ENCODE measurements at places on chromosomes 2 and 18. TPM values are rescaled to one million over a fixed set of nuclear protein-coding genes. Genes with fewer than 3 reads are reported as not detected.

The QPCT gene
- 2.2 TPM for total RNA-seq

The TRABD2A gene
- 0.29 TPM for total RNA-seq

The MRPL30 gene
- total RNA-seq, result 29.6 TPM

The ITPRIPL1 gene
- total RNA-seq, result 0.67 TPM

The BOLL gene
- total RNA-seq, result not detected

The IL36G gene
- total RNA-seq, result not detected

The RAB6C gene
- not detected for total RNA-seq

The CD8B2 gene
- total RNA-seq, result not detected

The GPR45 gene
- total RNA-seq, result not detected

The SERPINB3 gene
- total RNA-seq, result not detected

The DLX2 gene
- total RNA-seq, result not detected

GRCh38 chr2:83827618-83828017 lies 631.5 kb downstream of the SUCLG1 start:
- DNase-seq, result no peak

- no peak for DNase-seq
Observed at GRCh38 chr2:114222344-114222743, 220.1 kb upstream of the DPP10 start.

GRCh38 chr18:76346490-76347130 lies 148.4 kb downstream of the ZNF516 start:
- no peak for DNase-seq

DNA sequence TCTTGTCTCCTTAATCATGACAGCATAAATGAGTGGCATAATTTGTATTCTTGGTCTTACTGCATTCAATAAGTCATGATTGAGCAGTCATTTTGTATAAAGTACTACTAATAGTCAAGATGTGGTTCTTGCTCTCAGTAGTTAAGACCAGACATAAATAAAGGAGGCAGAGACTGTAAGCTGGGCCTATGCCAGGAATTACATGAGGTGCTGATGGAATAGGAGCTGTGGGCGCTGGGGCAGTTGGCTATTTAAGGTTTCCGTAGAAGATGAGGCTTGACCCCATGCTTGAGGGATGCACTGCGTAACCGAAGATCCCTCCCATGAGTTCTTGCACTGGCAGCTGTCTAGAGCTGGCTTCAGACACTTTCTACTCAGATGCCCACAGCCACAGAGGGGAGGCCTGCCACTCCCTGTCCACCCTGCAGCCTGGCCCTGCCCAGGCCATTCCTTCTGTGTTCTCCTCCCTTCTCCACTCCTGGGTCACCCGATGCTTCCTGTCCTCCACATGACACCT lies 150.9 kb upstream of the REV1 start:
- no peak for DNase-seq

DNA sequence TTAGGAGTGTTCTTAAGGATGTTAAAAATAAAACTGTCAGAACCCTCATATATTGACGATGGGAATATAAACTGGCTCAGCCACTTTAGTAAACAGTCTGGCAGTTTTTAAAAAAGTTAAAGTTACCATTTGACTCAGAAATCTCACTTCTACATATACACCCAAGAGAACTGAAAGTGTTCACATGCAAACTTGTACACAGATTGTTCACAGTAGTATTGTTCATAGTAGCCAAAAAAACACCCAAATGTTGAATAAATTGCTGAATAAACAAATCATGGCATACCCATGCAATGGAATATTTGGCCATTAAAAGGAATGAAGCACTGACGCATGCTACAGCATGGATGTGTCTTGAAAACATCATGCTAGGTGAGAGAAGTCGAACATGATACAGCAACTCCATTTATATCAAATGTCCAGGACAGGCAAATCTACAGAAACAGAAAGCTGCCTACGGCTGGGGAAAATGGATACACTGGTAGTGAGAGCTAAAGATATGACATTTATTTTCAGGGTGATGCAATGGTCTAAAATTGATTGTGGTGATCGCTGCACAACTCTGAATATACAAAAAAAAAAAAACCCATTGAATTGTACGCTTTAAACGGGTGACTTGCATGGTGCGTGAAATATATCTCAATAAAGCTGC lies 10.1 kb downstream of the RPL31 start:
- DNase-seq, result no peak

DNA sequence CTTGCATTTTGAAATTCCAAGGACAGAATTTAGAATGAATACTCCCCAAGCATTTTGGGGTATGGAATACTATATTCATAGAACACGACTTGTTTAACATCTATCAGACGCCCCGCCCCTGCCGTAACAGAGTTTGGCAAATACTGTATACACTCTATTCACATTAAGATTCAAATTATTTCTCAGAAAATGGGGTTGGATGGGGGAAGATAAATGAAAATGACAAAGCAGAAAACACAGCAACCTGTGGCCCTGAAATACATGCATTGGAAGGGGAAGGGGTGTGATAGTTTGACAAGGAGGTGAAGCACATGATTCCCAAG lies 634.6 kb upstream of the SLC39A10 start:
- no peak for DNase-seq

DNA sequence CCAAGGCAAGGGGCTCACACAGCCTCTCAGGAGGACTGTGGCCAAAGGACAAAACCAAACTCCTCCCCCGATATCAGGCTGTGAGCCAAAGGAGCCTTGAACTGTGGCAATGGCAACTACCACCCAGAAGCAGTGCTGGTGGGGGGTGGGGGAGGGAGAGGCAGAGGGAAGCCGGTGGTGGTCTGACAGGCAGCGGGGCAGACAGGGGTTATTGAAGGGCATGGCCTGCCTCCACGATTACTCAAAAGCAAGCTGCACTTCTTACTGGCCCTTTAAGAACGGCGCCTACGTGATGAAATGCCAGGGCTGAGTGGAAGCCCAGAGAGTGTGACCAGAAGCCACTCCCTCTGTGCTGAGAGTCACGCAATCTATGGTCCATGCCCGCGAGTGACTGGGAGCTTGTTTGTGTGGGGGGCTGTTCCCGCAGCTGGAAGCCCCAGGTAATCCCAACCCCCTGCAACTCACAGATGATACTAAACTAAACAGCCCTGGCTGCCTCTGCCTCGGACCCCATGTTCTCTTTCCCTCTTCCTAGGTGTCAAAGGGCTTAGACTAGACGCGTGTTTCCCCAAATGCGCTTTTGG lies 128.2 kb upstream of the CXCR4 start:
- peak; percentile 52 for DNase-seq

DNA sequence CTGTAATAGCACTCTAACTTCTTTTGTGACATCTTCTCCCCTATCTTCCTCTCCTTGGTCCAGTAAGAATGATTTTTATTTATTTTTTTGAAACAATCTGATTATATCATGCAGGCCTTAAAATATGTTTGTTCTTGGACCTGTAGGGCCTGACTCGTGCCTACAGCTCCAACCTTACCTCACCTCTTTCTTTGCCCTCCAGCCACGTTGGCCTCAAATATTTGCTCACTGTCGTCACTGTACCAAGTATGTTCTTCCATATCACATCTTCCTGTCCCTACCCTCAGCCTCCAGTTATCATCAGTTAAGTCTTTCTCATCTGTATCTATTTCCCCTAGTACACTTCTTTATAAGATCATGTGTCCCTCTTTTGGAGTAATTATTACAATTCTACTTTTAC lies 125.5 kb downstream of the CDH7 start:
- DNase-seq, result no peak

GRCh38 chr2:229273723-229274338 lies 2.7 kb upstream of the PID1 start:
- DNase-seq, result no peak

DNA sequence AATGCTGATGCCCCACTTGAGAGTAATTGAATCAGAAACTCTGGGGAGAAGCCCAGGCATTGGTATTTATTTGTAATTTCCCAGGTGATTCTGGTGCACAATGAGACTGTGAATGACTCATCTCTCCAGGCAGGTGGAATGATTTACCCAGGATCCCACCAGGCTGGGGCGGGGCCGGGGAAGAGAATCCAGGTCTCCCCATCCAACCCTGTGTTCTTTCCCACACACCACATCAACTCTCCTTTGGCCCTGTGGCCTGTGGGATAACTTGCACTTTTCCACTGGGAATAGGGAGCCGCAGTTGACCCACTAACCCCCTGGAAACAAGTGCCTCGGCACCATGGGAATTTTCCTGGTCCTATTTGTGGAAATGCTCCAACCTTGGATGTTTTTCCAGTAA lies 409.8 kb downstream of the ZNF521 start:
- DNase-seq, result no peak

DNA sequence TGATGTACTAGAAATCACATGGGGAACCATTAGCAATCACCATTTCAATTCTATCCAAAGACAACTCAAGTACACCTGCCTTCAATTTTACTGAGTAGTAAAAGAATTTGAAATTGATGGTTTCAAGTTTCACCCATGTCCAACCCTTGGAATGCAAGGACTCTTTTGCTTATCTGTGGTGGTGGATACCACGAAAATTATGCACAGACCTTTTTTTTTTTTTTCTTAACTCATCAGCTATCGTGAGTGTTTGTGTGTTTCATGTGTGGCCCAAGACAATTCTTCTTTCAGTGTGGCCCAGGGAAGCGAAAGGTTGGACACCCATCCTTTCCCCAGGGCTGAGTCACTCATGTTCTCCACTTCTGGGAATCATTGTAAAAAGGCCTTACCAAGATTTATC lies 23.1 kb downstream of the ID2 start:
- DNase-seq, result no peak

- DNase-seq, result no peak
Observed at GRCh38 chr2:152548996-152549395, 168.3 kb downstream of the PRPF40A start.

DNA sequence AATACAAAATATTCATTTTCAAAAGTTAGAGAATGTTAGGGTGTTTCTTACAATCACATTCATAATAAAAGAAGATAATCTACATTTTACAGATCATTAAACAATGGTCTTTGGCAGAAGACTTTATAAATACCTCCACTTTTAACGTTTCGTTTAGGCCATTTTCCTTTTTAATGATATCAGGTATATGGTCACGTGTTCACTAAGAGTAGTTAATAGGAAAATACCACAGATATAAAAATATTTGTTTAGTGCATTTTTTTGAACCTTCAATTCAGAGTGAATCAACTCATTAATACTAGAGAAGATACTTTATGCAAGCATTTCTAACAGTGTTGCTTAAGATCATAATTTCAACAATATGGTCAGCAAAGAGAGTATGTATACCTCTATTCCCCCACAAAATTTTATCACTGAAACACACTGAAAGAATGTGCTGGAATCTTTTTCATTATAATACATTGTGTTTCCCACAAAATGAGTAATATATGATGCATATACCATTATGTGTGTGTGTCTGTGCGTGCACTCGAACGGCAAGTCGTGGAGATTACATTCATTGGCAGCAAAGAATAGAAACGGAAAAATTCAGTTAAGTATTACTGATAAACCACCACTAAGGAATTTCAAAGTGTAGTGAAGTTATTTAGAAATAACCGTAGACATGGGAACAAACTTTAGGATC lies 319.9 kb upstream of the THUMPD2 start:
- no peak for DNase-seq

DNA sequence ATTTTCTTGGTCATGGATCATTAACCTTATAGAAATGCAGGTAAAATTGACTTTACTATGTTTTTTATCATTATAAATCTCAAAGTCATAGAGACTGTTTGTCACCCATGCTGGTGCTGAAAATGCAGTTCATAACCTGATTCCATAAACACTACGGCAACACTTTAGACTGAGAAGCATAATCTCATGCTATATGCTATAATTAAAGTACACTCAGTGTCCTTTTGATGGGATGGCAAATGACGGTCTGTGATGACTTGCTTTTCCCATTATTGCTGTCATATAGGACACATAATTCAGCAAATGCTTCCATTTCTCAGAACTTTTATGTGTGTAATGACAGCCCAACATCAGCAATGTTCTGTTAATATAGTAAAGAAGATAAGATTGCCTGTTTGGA lies 162.9 kb downstream of the CD226 start:
- no peak for DNase-seq

GRCh38 chr18:74368901-74369705 lies 53.5 kb downstream of the C18orf63 start:
- no peak for DNase-seq

GRCh38 chr18:64333584-64333983 lies 184.7 kb upstream of the LINC00305 start:
- DNase-seq, result no peak

All from right cardiac atrium (tissue), 5 donors.